ENCODE measurements at places on chromosomes 4 and X. TPM values are rescaled to one million over a fixed set of nuclear protein-coding genes. Genes with fewer than 3 reads are reported as not detected.

GRCh38 chr4:91268913-91269312 lies 1034.9 kb upstream of the GRID2 start:
- DNase-seq: no peak

ANK2 gene
- not detected for polyA plus RNA-seq

DNA sequence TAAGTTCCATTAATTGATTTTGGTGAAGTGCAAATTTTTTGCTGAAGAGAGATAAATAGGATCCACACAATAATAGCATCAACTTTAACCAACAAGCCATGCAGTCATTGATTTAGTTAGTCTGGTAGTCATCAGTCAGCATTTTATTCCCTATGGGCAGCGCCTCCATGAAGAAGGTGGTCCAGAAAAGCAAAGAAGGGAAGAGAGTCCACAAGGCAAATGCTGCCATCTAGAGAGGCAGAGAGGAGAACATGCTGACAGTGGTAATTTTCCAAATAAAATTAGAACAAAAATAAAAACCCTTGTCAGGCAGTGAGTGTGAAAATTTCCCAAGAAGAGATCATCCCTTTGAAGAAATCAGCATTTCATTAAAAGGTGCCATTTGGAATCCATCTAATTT lies 366.7 kb upstream of the FAM241A start:
- no peak for DNase-seq

GRCh38 chrX:74536152-74536831 lies 78.1 kb downstream of the RLIM start:
- DNase-seq: peak; percentile 43

DNA sequence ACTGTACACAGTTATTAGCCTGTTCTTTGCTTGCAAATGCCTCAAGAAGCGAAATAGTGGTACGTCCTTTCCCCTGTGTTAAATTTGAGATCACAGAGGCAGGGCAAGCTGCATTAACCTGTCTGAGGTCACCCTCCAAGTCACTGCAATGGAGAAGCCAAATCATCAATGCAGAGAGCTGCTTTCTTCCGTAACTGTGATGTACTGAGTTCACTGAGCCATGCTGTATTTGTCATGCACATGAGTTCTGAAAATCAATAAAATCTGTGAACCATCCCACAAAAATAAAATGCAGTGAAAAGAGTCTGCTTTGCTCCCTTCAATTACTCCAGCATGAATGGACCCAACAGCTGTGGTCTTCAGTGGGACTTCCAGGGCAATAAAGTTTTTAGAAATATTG lies 393.5 kb downstream of the KCNIP4 start:
- DNase-seq: no peak

GRCh38 chrX:29083823-29084222 lies 496.6 kb downstream of the IL1RAPL1 start:
- DNase-seq: no peak

DNA sequence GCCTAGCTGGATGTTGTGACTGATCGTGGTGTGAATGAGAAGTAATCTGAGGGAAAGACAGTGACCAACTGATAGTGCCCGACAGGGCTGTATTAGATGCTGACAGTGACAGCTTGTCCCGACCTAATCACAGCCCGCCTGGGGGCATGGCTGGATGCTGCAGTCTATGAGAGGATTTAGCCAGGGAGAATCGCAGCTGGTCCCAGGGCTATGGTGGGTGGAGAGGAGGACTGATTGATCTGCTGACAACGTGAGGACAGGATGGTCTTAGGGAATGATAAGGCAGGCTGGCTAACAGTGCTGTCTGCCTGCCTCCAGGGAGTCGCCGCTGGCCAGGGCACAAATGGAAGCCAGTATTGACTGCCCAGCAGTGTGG lies 621 bp upstream of the SUV39H1 start:
- no peak for DNase-seq

SCML2 gene
- polyA plus RNA-seq: 0.27 TPM

ELF4 gene
- polyA plus RNA-seq: 10.4 TPM

DNA sequence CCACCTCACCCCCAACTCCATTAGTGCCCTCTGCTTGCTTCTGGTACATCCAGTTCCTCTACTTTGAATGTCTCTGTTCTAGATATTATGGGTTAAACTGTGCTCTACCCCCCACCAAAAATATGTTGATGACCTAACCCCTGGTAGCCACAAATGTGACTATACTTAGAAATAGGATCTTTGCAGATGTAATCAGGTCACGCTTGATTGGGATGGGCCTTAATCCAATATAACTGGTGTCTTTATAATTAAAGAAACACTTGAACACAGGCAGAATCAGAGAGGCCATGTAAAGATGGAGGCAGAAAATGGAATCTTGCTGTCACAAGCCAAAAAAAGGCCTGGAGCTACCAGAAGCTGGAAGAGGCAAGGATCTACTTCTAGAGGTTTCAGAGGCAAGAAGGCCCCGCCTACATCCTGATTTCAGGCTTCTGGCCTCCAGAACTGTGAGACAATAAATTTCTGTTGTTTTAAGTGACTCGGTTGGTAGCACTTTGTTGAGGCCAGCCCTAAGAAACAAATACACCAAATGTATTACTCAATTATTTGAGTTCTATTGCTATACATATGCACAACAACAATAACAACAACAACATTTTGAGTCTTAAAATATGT lies 220.0 kb downstream of the PPP3CA start:
- no peak for DNase-seq

PHKA1 gene
- polyA plus RNA-seq: not detected

DNA sequence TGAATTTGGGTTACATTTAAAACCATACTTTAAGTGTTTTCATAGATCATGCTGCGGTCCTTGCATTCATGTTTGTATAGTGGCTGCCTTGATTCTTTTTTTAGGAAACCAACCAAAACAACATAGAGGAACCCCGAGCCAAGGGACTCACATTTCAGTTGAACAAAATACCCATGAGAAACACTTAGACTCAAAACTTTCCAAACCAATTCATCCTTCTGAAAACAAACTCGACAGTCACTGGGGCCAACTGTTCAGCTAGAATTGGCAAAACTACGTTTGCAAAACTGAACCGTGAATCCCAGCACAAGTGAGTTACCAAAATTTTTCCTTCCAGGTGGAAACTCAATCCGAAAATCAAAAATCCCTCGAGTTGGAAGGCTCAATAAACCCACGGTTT lies 1.4 kb downstream of the ADGRA3 start:
- DNase-seq: no peak

- no peak for DNase-seq
These were observed 19.7 kb downstream of the PRIMPOL start for GRCh38 chr4:184669251-184669650.

- DNase-seq: no peak
These were observed 893 bp upstream of the METAP1 start for GRCh38 chr4:98994474-98995182.

DNA sequence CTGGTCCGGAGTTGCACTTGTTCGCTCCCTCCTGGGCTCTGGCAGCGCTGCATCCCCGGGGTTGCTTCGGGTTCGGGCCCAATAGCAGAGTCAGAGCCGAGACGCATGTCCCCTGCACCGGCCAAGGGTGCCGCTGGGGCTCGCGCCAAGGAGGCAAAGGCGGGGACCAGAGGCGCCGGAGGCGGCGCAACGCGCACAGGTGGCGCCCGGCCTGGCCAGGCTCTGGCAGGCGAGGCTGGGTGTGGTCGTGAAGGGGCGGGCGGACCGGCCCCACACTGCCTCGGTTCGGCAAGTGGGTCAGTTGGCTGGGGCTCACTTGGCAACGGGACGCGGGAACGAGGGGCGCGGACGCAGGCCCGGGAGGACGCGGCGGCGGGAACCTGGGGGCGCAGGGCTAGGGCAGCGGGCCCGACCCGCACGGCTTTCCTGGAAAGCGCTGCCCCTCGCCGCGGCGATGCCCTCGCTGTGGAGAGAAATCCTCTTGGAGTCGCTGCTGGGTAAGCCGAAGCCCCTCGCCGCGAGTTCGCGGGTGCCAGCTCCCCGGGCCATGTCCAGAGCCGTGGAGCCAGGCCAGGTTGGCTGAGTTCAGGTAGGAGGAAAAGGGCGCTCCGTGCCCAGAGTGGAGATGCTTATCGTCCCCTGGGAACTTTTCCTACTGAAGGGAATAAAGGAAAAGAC lies at the start of gene CWH43:
Gene CWH43, plus strand, starts transcription at position 300 of the 678 bp plus-strand sequence. Its CDS starts 155 bp downstream, at position 455.
- no peak for DNase-seq

SHROOM2 gene
- polyA plus RNA-seq: not detected

TEX13B gene
- polyA plus RNA-seq: not detected

- DNase-seq: no peak
These were observed 221.0 kb downstream of the PALLD start for GRCh38 chr4:168717847-168718246.

MCF2 gene
- polyA plus RNA-seq: 0.40 TPM

MFAP3L gene
- 0.18 TPM for polyA plus RNA-seq

TMEM164 gene
- 7.3 TPM for polyA plus RNA-seq

DNA sequence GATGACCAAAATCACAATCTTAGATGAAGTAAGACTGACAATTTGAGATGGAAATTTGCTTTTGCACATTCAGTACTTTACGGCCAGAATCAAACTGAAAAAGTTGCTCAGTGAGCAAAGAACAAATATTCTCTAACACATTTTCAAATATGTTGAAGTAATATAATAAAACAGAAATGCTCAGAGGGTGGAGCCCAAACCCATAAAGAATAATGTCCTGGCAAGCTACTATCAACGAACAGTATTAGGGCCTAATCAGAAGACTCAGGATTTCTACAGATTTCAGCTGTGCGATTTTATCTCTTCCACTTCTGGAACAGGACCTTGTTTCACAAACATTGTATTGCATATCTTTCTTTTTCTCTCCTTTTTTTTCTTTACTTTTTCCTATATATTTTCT lies 505.0 kb downstream of the TECRL start:
- no peak for DNase-seq

FRMD7 gene
- polyA plus RNA-seq: not detected

DNA sequence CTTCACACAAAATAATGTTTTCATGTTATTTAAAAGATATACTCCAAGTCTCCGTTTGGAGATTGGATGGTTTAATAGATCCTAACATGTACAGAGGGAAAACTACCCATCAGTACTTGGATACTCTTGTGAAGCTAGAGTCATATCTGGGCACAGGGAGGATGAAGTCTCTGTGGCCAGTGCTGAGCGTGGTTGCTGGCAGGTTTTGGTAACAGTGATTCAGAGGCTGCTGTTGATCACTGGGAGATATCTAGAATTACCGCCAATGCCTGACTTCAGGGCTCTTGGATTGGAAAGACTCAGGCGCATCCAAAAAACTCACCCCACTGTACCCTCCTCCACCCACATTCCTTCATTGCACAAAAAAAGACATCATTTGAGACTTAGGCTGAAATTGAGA lies 107.2 kb upstream of the PGRMC2 start:
- DNase-seq: no peak

- DNase-seq: no peak
These were observed 11.5 kb downstream of the ETNPPL start for GRCh38 chr4:108751321-108751720.

RASL11B gene
- polyA plus RNA-seq: not detected
